ENCODE measurements at places on chromosomes 4 and X. TPM values are rescaled to one million over a fixed set of nuclear protein-coding genes. Genes with fewer than 3 reads are reported as not detected.

Gene RAB41
- polyA plus RNA-seq: not detected

Gene LETM1
- 13.6 TPM for polyA plus RNA-seq

Gene CLRN2
- not detected for polyA plus RNA-seq

Gene RADX
- polyA plus RNA-seq: 0.26 TPM

Gene PCDH7
- 15.3 TPM for polyA plus RNA-seq

Gene PCDH11X
- polyA plus RNA-seq: not detected

Gene ARL9
- 0.23 TPM for polyA plus RNA-seq

Gene TRPC3
- 0.43 TPM for polyA plus RNA-seq

Gene SPANXA2
- polyA plus RNA-seq: not detected

Gene ARSJ
- polyA plus RNA-seq: 18.4 TPM

Gene POU3F4
- not detected for polyA plus RNA-seq

Gene PDZD4
- polyA plus RNA-seq: 0.82 TPM

Gene FAM241A
- 0.45 TPM for polyA plus RNA-seq

Gene FNIP2
- 14.8 TPM for polyA plus RNA-seq

Gene HAND2
- polyA plus RNA-seq: 3.6 TPM

Gene NIPAL1
- 1.0 TPM for polyA plus RNA-seq

Gene CC2D2A
- 10.0 TPM for polyA plus RNA-seq

Gene SEPTIN6
- 35.5 TPM for polyA plus RNA-seq

Gene NWD2
- polyA plus RNA-seq: not detected

Gene TEX13C
- not detected for polyA plus RNA-seq

Gene SLC9B1
- 0.07 TPM for polyA plus RNA-seq
